ENCODE measurements at places on chromosomes 7 and 10.
A peak's percentile ranks its signal among the peaks of the same experiment; 100 is the strongest.

- DNase-seq = no peak
Observed at GRCh38 chr10:66983475-66983818, 57.6 kb downstream of the LRRTM3 start.

DNA sequence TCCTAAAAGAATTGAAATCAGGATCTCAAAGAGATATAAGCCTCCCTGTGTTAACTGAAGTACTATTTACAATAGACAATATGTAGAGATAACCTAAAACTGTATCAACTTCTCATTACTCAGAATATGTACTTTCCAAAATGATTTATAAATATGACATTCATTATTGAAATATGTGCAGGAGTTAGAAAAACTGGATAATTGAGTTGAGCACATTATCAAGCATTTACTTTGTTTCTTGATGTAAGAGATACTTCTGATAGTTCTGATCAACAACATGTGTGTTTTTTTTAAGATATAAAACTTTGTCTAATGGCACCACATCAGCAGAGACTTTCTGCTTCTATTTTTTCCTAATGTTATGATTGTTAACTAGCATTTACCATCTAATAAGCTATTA lies 38.2 kb downstream of the HYAL4 start:
- DNase-seq = no peak

GRCh38 chr10:99520040-99520846 lies 12.5 kb upstream of the NKX2-3 start:
- DNase-seq = no peak

GRCh38 chr10:9285690-9286089 lies 1231.2 kb downstream of the GATA3 start:
- no peak for DNase-seq

GRCh38 chr7:1943933-1944618 lies 274.0 kb downstream of the ELFN1 start:
- no peak for DNase-seq

GRCh38 chr7:95609277-95609971 lies 13.1 kb upstream of the PDK4 start:
- DNase-seq = no peak

- DNase-seq = peak; percentile 4
Observed at GRCh38 chr7:7181519-7182155, 707 bp upstream of the C1GALT1 start.

DNA sequence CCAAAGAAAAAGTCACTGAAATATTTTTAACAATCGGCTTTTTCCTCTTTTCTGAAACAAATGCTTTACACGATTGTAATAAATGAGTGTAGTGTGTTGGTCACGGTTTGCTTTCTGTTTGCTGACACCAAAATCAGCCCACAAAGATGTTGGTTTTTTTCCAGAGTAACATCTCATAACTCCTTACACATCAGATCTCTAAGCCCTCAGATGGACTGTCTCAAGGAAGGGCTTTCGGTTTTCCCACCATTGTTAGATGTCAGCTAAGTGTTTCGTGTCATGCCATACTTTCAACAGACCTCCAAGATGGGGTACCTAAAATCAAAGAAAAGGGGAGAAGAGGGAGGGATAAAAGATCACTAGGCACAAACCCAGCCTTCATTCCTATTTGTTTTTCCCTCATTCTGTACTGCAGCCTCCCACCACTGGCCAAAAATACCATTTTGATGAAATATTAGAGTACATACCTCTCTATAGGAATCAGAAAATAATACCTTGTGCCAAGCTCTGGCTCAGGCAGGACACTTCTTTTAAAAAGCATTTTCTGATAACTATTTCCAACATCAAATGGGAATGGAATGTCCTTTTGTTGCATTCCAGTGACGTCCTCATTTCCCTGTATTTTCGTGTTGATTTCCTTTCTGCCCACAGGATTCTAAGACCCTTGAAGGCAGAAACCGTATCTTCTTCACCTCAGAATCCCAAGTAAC lies 159.1 kb downstream of the DGKI start:
- no peak for DNase-seq

DNA sequence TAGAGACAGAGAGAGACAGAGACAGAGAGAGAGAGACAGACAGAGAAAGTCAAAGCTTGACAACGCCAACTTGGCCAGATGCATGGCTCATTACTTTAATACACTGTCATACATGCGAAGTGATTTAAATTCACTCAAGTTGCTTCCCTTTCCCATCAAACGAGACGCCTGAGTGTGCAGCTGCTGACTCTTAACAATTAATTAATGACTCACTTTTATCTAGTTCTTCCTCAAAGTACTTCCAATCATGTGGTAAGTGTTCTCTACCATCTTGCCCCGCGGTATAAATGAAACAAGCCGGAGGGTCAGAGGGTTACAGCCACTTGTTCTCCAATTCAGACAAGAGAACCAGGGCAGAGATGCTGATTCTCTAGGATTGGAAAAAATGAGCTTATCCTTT lies 90.8 kb downstream of the SFMBT2 start:
- DNase-seq = no peak

GRCh38 chr10:8424555-8425211 lies 370.2 kb downstream of the GATA3 start:
- DNase-seq = no peak

DNA sequence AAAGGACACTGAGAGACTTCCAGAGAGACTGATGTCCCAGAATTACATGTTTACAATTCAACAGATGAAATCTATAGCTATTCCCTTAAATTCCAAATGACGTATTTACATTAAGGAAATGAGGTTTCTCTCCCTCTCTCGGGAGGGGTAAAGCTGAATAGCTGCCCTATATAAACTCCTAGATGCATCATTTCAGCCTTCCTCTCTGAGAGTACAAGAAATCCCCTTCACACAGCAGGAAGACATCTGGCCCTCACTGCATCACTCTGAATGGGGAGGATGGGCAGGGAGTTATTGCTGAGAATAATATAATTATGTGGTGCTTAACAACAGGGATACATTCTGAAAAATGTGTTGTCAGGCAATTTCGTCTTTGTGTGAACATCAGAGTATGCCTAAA lies 11.0 kb downstream of the POT1 start:
- no peak for DNase-seq

- no peak for DNase-seq
Observed at GRCh38 chr7:140308060-140308459, 90.3 kb downstream of the SLC37A3 start.

GRCh38 chr7:135377171-135377570 lies 132.7 kb downstream of the CNOT4 start:
- no peak for DNase-seq

GRCh38 chr10:87585565-87586514 lies 73.8 kb upstream of the PAPSS2 start:
- no peak for DNase-seq

DNA sequence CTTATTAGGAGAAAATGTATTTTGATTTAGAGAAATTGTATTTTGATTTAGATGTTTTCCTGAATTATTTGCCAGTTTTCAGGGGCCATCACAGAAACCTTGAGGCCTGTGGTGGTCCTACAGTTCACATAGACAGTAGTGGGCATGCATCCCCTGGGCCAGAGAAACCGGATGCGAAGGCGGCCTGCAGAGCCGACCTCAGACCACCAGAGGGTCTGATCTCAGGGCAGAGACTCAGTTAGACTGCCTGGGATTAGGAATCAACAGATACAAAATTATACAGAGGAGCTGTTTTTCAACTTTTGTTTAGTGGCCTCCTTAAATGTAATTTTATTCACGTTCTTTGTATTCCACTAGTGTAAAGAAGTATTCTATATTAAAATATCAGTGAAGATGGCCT lies 158.4 kb downstream of the PAXIP1 start:
- DNase-seq = no peak
